Articular chondrocyte of knee joint (primary cell): ENCODE measurements at places on chromosomes 6 and 20. TPM values are rescaled to one million over a fixed set of nuclear protein-coding genes. Genes with fewer than 3 reads are reported as not detected.

The HLA-DOA gene
- 0.11 TPM in 1 of 2 replicates, not detected in the other for total RNA-seq

The AGER gene
- 0.54 and 0.78 TPM in 2 replicates for total RNA-seq

The TNF gene
- total RNA-seq = not detected in 2 replicates

The COL9A3 gene
- total RNA-seq = 0.86 and 1.0 TPM in 2 replicates

The SIM1 gene
- total RNA-seq = not detected in 2 replicates

The ZSCAN23 gene
- total RNA-seq = 2.5 and 5.9 TPM in 2 replicates

The RUNX2 gene
- total RNA-seq = 0.91 and 1.1 TPM in 2 replicates

The DSP gene
- 1.3 and 4.6 TPM in 2 replicates for total RNA-seq

The SLC22A3 gene
- 1.7 and 2.7 TPM in 2 replicates for total RNA-seq

The TRIM27 gene
- 45.3 and 62.1 TPM in 2 replicates for total RNA-seq

The PABPC1L gene
- 7.2 and 8.4 TPM in 2 replicates for total RNA-seq

The OOEP gene
- total RNA-seq = 0.39 and 0.43 TPM in 2 replicates

The SAMD10 gene
- 0.43 and 0.65 TPM in 2 replicates for total RNA-seq

The RHAG gene
- not detected in 2 replicates for total RNA-seq

The GFRA4 gene
- not detected in 2 replicates for total RNA-seq

The ETV7 gene
- 3.8 and 6.7 TPM in 2 replicates for total RNA-seq

The CAP2 gene
- 18.5 and 23.0 TPM in 2 replicates for total RNA-seq

The ECT2L gene
- under 0.01 and 0.11 TPM in 2 replicates for total RNA-seq

The VGLL2 gene
- total RNA-seq = not detected in 2 replicates

The BAG2 gene
- total RNA-seq = 72.7 and 77.6 TPM in 2 replicates

The KIAA1755 gene
- total RNA-seq = 2.0 and 3.7 TPM in 2 replicates

The CD93 gene
- 0.13 and 0.54 TPM in 2 replicates for total RNA-seq
